CD4-positive, alpha-beta memory T cell (primary cell): ENCODE measurements at places on chromosomes 4 and X. TPM values are rescaled to one million over a fixed set of nuclear protein-coding genes. Genes with fewer than 3 reads are reported as not detected.

The RBMXL3 gene
- not detected for total RNA-seq

The DYNLT3 gene
- 41.5 TPM for total RNA-seq

The MID1IP1 gene
- 64.5 TPM for total RNA-seq

DNA sequence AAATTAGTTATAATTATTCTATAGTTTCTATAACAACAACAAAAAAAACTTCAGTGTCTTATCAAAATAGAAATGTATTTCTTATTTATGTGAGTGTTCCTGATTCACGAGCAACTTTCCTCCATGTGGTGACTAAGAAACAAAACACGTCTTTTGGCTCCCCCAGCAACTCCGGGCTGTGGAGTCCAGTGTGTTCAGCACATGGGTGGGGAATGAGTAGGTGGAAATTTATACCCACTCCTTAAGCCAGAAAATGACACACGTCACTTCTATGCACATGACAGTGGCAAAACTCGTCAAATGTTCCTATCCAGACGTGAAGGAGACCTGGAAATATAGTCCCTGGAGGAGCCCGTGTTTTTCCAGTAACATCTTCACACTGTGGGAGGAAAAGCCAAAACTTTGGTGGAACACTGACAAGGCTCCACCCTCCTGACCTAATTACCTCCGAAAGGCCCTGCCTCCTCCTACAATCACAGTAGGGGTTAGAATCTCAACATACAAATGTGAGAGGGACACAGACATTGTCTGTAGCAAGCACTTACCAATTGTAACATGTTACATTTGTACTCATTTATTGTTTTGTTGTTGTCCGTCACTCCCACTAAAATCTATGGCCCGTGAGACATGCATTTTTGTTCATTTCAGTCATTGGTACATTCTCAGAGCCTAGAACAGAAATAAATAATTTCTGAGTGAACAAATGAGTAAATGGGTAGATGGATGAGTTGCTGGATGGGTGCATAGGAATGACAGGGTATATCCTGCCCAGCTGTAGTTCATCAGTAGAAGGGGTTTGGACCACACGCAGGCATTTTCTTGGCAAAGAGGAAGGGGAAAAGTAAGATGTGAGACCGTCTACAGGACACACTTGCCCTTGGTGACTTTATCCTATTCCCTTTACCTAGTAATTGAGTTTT is 605.8 kb upstream of the TENM3 start:
- H3K27ac ChIP-seq: no peak overlapping the region
- no peak overlapping the region for H3K4me3 ChIP-seq
- H3K4me1 ChIP-seq: no peaks in the 10 kb centered on the region

GRCh38 chrX:41561045-41561444 is 113.9 kb downstream of the NYX start:
- no peaks in the 10 kb centered on the region for H3K36me3 ChIP-seq
- DNase-seq: peak; percentile 41
- no peak overlapping the region for H3K27ac ChIP-seq
- no peak overlapping the region for H3K4me3 ChIP-seq

DNA sequence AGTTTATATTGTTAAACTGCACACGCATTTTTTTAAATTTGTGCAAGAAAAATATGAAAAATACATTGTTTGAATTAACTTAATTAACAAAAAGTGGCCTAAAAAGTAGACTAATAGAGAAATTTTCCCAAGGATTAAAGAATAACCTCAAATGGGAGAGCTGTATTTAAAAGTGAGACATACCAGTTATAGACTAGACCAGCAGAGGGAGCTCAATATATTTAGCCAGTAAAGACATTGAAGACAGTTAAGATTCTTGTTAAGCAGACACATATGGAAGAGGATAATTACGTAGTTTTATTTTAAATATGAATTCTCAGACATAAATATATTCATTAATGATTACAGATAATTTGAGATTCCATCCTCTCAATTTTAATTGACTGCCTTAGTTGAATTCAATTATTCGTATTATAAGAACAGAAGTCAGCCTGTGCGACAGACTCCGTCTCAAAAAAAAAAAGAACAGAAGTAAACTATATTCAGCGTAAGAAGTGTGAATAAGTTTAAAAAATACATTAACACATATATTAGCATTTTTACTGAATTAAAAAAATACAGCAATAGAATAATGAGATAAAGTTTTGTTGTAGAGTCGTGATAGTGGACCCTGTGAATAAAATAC is 64.8 kb downstream of the GLRA3 start:
- no peak overlapping the region for H3K27ac ChIP-seq
- no peaks in the 10 kb centered on the region for H3K4me1 ChIP-seq
- no peaks in the 10 kb centered on the region for H3K27me3 ChIP-seq
- H3K36me3 ChIP-seq: no peaks in the 10 kb centered on the region
- H3K4me3 ChIP-seq: no peak overlapping the region
- peak; percentile 6 for DNase-seq

DNA sequence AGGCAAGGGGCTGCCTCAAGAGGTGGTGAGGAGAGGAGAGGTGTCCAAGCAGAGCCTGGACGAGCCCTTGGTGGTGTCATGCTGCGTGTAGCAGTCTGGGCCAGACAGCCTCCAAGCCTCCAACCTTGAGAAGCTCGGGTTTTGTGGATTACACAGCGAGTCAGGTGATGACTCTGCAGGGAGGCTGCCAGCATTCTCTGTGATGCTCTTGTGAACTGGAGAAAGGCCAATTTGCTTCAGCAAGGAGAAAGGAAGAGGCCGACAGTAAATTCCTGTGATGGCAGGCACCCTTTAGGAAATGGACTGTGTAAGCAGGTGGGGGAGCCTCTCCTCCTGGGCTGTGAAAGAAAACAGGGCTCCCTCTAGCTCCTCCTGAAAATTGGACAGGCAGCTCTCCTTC is 36.0 kb upstream of the CD99L2 start:
- no peak overlapping the region for H3K27ac ChIP-seq
- DNase-seq: no peak
- no peaks in the 10 kb centered on the region for H3K27me3 ChIP-seq
- H3K36me3 ChIP-seq: no peaks in the 10 kb centered on the region

DNA sequence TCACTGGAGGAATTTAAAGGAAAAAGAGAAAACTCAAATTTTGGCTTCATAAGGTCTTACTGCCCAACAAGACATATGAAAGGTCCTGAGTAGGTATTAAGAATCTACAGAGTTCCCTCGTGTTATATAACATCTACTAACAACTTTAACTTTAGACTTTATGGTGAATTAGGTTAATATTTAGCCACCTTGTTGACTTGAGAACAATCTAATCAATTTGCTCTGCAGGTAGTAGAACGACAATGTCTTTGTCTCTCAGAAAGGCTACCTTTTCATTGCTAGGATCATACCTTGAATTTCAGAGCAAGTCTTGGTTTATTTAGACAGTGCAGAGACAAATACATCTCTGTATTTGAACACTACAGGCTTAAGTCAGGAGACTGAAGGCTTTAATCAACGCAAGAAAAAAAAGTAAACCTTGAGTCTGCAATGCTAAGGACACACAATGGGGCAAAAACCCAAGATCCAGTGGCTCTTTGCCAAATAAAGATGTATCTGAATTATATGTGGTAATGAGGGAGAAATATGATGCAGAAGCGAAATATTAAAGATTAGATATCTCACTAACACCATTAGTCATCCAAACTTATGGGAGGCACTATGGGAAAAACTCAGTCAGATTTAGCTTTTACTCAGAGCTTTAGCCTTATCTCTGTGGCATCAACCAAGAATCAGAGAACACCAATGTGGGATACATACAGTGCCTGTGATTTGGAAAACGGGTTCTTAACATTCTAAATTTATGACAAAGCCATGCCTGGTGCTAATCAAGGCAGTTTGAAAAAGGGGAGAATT is 93.6 kb upstream of the FTHL17 start:
- no peak for DNase-seq
- H3K27me3 ChIP-seq: no peaks in the 10 kb centered on the region
- no peaks in the 10 kb centered on the region for H3K36me3 ChIP-seq
- no peaks in the 10 kb centered on the region for H3K4me1 ChIP-seq
- H3K27ac ChIP-seq: no peak overlapping the region

GRCh38 chr4:3658530-3658913 is 107.7 kb upstream of the ADRA2C start:
- DNase-seq: no peak
- H3K4me1 ChIP-seq: no peaks in the 10 kb centered on the region
- H3K27me3 ChIP-seq: no peaks in the 10 kb centered on the region
- no peak overlapping the region for H3K27ac ChIP-seq

GRCh38 chr4:15197005-15197404 is 194.7 kb downstream of the CPEB2 start:
- DNase-seq: no peak
- no peak overlapping the region for H3K4me3 ChIP-seq
- no peaks in the 10 kb centered on the region for H3K36me3 ChIP-seq
- no peaks in the 10 kb centered on the region for H3K4me1 ChIP-seq
- no peaks in the 10 kb centered on the region for H3K27me3 ChIP-seq
- no peak overlapping the region for H3K27ac ChIP-seq

GRCh38 chrX:153740631-153741222 is 16.1 kb downstream of the ABCD1 start:
- H3K27ac ChIP-seq: no peak overlapping the region
- no peaks in the 10 kb centered on the region for H3K27me3 ChIP-seq
- DNase-seq: no peak
- no peaks in the 10 kb centered on the region for H3K36me3 ChIP-seq
- peaks cover 16% of the 10 kb centered on the region for H3K4me1 ChIP-seq
- no peak overlapping the region for H3K4me3 ChIP-seq

- no peaks in the 10 kb centered on the region for H3K4me1 ChIP-seq
These were observed 10.0 kb downstream of the ELMOD2 start for GRCh38 chr4:140533951-140534480.

GRCh38 chrX:72069350-72070160 is 62.2 kb downstream of the RTL5 start:
- H3K4me1 ChIP-seq: no peaks in the 10 kb centered on the region
- no peak overlapping the region for H3K4me3 ChIP-seq
- H3K36me3 ChIP-seq: no peaks in the 10 kb centered on the region
- no peak overlapping the region for H3K27ac ChIP-seq
- no peaks in the 10 kb centered on the region for H3K27me3 ChIP-seq
- DNase-seq: no peak

DNA sequence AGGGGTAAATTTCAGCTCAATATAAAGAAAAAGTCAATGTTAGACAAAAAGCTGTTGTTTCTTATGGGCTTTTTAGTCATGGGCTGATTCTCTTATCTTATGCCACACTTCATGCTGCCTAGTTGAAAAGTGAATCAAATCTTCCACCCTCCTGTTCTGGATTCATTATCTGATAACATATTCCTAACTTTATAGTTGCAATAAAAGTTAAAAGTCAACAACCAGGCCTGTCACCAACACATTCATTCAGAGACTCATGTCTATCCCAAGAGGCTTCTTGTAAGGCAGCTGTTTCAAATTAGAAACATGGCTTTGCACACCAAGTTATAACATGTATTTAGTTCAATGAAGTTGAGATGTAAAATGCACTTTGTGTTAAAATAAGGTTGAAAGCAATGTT is 243.8 kb downstream of the ADAMTS3 start:
- H3K27ac ChIP-seq: no peak overlapping the region
- peaks cover 6% of the 10 kb centered on the region for H3K27me3 ChIP-seq

DNA sequence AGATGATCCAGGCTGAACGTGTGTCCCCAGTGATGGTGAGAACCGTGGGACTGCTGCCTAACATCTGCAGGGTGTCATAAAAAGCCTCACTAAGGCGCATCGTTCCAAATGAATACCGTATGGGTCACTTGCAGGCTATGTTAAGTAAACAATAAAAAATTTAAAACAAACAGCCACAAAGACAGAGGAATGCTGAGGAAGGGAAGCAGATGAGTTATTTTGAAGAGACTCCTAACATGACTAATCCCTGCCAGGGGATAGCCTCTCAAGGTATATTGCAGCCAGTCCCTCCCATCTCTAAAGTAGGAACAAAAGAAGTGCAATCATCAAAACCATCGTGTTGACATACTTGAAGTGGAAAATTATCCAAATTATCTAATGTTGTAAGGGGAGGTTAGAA is 83.8 kb downstream of the UNC5C start:
- H3K27me3 ChIP-seq: no peaks in the 10 kb centered on the region
- DNase-seq: no peak
- H3K36me3 ChIP-seq: no peaks in the 10 kb centered on the region

DNA sequence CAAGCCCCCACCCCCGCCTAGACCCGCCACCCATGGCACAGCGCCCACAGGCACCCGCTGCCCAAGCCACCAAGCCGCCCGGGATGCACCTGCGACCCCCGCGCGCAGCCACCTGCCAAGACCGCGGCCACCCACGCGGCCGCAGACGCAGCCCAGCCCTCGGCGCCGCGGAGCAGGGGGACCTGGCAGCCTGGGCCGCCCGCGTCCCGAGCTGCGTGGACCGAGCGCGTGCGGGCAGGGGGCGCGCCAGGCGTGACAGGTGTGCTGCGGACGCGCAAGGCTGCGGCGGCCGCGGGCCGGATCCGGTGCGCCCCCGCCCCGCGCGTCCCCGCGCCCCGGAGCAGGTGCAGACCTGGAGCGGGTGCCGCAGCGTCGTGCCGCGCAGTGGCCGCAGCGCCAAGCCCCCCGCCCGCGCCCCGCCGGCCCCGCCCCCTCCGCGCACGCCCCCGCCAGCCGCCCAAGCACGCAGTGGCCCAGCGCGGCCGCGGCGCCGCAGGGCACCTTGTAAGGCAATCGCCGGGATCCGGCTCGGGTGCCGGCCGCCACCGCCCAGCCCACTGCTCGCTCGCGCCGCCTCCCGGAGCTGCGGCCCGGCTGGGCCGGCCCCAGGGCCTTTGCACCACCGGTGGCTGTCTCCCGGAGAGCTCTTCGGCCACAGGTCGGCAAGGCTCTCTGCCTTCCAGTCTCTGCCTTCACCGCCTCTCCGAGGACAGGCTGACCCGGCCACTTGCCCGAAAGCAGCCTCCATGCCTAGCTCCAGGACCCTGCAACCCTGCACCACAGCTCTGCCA is at the start of gene PNCK:
Gene PNCK, minus strand, starts transcription at position 386 of the 791 bp plus-strand sequence. CDS start 737 bp downstream, outside the sequence.
- DNase-seq: no peak
- H3K4me1 ChIP-seq: no peaks in the 10 kb centered on the region
- H3K4me3 ChIP-seq: no peak within 1 kb of the TSS

DNA sequence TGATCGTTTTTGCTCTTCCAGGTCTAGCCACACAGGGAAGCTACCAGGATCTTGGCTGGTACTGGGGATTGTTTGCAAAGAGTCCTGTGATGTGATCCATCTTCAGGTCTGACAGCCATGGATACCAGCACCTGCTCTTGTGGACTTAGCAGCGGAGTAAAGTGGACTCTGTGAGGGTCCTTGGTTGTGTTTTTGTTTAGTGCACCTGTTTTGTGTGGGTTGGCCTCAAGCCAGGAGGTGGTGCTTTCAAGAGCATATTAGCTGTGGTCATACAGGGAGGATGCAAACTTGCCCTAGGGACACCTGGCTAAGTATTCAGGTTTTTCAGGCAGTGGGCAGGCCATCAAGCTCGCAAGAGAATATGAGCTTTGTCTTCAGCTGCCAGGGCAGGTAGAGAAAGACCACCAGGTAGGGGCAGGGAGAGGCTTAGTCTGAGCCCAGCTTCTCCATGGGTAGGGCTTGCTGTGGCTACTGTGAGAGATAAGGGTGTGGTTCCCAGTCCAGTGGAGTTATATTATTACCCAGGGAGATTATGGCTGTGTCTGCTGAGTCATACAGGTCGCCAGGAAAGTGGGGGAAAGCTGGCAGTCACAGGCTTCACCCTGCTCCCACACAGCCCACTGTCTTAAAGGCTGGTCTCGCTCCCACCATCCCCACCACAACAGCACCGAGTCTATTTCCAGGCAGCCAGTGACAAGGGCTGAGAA is 293.7 kb downstream of the PCDH18 start:
- no peaks in the 10 kb centered on the region for H3K4me1 ChIP-seq
- no peaks in the 10 kb centered on the region for H3K36me3 ChIP-seq
- no peak overlapping the region for H3K27ac ChIP-seq
- no peak overlapping the region for H3K4me3 ChIP-seq
